ENCODE measurements at places on chromosomes 6 and 20.

GRCh38 chr6:16722630-16723029 lies 38.6 kb downstream of the ATXN1 start:
- DNase-seq: no peak

GRCh38 chr6:153086225-153086990 lies 44.7 kb downstream of the RGS17 start:
- no peak for DNase-seq

DNA sequence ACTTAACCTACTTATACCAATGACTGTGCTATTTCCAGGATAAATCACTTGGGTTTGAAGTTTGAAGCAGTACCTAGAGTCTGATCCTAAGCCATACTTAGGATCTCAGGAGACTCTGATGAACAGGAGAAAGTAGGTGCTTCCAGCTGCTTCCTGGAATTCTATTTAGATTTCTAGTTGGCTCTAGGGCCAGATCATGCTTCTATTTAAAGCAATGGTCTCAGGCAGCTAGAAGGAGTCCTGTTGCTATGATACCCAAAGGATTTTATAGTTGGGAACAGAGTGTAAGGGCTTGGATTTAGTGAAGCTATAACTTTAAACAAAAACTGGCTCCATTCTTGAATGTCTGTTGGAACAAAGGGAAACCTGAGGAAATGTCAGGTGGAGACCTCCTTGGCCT lies 52.4 kb upstream of the TINAG start:
- no peak for DNase-seq

DNA sequence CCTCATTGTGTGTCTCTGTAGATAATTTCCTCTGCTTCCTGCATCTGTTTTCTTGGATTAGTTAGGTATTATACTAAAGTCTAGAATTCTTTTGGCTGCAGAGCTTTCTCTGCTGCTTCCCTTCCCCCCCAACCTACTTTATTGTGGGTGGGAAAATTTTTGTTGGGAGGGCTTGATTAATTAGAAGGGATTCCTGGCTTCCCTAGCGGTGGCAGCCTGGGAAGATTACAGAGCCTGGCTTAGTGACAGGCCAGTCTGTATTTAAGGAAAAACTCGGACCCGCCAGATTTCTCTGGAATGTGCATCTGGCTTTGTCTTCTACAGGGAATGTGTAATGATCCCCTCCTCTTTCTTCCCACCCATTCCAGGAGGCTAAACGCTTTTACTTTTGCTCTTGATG lies 31.2 kb downstream of the SLX4IP start:
- peak; percentile 89 for DNase-seq
